Activated T-cell treated with anti-CD3 and anti-CD28 coated beads for 48 hours (primary cell): ENCODE measurements at places on chromosomes 12 and 14.

- DNase-seq, result no peak
Observed at GRCh38 chr14:102103062-102103695, 16.3 kb upstream of the HSP90AA1 start.

DNA sequence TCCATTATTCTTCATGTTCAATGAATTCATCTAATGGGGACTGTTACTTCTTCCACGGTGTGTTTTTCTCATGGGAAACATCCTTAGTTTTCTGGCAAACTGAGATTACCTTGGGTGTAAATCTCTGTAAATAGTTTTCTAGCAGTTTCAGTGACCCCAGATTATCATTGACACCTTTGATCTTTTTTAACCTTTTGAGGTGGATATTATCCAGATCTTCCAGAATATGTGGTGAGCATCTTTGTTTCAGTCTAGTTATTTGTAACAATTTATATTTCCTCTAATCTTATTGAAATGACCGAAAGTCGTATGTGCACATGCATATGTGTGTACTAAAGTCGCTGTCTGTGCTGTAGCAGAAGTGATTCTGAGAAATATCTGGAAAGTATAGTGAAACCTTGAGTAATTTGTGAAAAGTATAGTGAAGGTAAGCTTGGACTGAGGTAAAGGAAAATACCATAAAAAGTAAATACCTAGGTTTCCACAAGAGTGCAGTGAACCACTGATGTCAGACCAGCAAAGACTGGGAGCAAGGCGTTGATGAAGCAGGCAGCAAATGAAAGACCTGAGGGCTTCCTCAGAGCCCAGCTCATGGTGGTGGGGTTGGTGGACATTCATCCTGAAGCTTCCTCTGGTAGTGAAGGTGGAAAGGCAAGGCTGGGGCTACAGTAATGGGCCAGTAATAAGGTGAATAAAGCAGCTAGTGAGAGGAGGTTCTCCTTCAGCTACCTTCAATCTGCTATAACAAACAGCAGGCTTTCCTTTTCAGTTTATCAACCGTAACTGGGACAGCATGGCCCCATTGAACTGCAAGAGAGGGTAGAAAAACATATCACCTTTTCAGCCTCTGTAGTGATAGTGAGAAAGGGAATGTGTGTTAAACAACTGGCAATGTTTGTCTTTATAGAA lies 480.2 kb upstream of the FBXO33 start:
- peak; percentile 2 for DNase-seq

DNA sequence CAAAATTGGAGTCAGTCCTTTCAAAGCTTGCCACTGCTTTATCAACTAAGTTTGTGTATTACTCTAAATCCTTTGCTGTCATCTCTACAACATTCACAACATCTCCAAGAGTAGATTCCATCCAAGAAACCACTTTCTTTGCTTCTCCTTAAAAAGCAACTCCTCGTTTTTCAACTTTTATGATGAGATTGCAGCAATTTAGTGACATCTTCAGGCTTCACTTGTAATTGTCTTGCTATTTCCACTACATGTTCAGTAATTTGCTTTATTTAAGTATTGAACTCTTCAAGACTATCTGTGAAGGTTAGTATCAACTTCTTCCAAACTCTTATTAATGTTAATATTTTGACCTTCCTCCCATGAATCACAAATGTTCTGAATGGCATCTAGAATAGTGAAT lies 747.9 kb downstream of the TMTC2 start:
- DNase-seq, result no peak

- DNase-seq, result no peak
Observed at GRCh38 chr12:99137124-99137855, 492.2 kb downstream of the APAF1 start.

- no peak for DNase-seq
Observed at GRCh38 chr14:90600619-90601018, 203.8 kb downstream of the CALM1 start.
